ENCODE measurements at places on chromosomes 1 and 21. TPM values are rescaled to one million over a fixed set of nuclear protein-coding genes. Genes with fewer than 3 reads are reported as not detected.
A peak's percentile ranks its signal among the peaks of the same experiment; 100 is the strongest.

GRCh38 chr21:40421121-40421520 lies 425.8 kb downstream of the DSCAM start:
- H3K27ac ChIP-seq: no peak overlapping the region
- no peak overlapping the region for H3K4me3 ChIP-seq
- H3K36me3 ChIP-seq: no peaks in the 10 kb centered on the region
- no peaks in the 10 kb centered on the region for H3K4me1 ChIP-seq
- peak; percentile 1 for DNase-seq

DNA sequence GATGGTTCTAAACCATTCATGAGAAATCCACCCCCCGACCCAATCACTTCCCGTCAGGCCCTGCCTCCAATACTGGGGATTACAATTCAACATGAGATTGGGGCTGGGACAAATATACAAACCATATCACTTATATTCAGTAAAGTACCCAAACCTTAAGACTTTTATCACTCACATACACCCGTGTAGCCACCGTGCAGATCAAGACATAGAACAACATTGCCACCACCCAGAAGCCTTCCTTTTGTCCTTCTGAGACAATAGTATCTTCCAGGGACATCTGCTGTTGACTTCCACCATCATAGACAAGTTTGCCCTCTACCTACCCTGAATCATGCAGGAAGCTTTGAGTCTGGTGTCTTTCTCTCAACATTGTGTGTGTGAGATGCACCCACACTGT lies 37.5 kb downstream of the CLIC6 start:
- no peaks in the 10 kb centered on the region for H3K36me3 ChIP-seq
- no peak overlapping the region for H3K27ac ChIP-seq
- peaks cover 22% of the 10 kb centered on the region for H3K4me1 ChIP-seq

DNA sequence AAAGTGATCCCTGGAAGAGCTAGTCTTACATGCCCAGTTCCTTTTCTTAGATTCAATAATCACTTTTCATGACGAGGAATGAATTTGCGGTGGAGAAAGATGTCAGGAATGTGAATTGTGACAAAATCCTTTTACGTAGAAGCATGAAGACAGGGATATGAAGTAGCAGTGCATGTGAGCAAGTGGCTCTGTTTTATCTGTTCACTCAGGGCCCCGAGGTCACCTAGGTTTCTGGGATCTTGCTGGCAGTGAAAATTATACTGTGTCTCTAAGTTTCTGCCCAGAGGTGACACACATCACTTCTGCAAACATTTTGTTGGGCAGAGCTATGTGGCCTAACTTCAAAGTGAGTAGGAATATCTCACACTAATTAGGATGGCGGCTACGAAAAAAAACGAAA lies 79.3 kb downstream of the USP25 start:
- no peaks in the 10 kb centered on the region for H3K27me3 ChIP-seq
- peak overlapping the region; percentile 76 for H3K27ac ChIP-seq

Gene NUCKS1
- total RNA-seq: 605 TPM

GRCh38 chr1:154219541-154219940 lies 1.2 kb upstream of the UBAP2L start:
- peak; percentile 41 for DNase-seq
- peaks cover 49% of the 10 kb centered on the region for H3K4me1 ChIP-seq
- H3K36me3 ChIP-seq: peaks cover 55% of the 10 kb centered on the region
- no peaks in the 10 kb centered on the region for H3K27me3 ChIP-seq
- peak overlapping the region; percentile 92 for H3K4me3 ChIP-seq
- peak overlapping the region; percentile 99 for H3K27ac ChIP-seq

Gene EFNA4
- 7.4 TPM for total RNA-seq

DNA sequence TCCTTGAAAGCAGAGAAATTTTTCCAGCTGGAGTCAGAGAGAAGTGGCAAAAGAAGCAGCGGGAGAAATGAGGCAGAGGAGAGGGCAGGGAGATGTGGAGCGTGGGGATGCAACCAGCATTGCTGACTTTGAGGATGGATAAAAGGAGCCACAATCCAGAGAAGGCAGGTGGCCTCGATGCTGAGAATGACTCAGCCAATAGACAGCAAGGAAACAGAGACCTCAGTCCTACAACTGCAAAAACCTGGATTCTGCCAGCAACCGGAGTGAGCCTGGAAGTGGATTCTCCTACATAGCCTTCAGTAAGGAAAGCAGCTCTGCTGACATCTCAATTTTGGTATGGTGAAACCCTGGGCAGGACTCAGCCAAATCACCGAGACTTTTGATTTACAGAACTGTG lies 128.9 kb upstream of the ATP1B1 start:
- no peaks in the 10 kb centered on the region for H3K36me3 ChIP-seq
- H3K27ac ChIP-seq: no peak overlapping the region
- H3K4me1 ChIP-seq: no peaks in the 10 kb centered on the region
- no peaks in the 10 kb centered on the region for H3K27me3 ChIP-seq

- H3K27me3 ChIP-seq: no peaks in the 10 kb centered on the region
- peaks cover 56% of the 10 kb centered on the region for H3K4me1 ChIP-seq
- DNase-seq: no peak
- H3K27ac ChIP-seq: no peak overlapping the region
- no peaks in the 10 kb centered on the region for H3K36me3 ChIP-seq
Measured at GRCh38 chr1:13754510-13755103, 54.6 kb downstream of the PRDM2 start.

DNA sequence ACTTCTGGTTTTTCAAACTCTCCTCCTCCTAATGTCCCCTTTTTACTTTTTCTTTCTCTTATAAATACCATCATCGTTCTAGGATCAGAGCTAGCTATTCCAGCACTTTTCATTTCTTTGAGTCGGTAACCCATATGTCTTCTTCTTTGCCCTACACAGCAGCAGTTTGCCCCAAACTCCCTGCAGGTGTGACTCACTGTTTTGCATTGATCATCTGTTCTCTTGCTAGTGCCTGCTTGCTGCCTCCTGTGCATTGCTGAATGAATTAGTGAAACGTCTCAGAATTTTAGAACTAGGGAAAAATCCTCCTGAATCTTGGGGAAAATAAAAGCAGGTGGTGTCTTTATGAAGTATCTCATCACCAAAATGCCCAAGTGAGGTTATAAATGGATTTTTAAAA lies 21.7 kb downstream of the KCNK2 start:
- no peaks in the 10 kb centered on the region for H3K36me3 ChIP-seq
- H3K4me3 ChIP-seq: no peak overlapping the region
- no peaks in the 10 kb centered on the region for H3K27me3 ChIP-seq
- peak; percentile 54 for DNase-seq
- H3K27ac ChIP-seq: peak overlapping the region; percentile 34

- peaks cover 8% of the 10 kb centered on the region for H3K27me3 ChIP-seq
- no peak overlapping the region for H3K27ac ChIP-seq
- DNase-seq: no peak
- H3K36me3 ChIP-seq: no peaks in the 10 kb centered on the region
- peaks cover 17% of the 10 kb centered on the region for H3K4me1 ChIP-seq
- H3K4me3 ChIP-seq: no peak overlapping the region
Measured at GRCh38 chr1:3557366-3557765, 53.9 kb downstream of the MEGF6 start.

Gene TEDDM1
- not detected for total RNA-seq

DNA sequence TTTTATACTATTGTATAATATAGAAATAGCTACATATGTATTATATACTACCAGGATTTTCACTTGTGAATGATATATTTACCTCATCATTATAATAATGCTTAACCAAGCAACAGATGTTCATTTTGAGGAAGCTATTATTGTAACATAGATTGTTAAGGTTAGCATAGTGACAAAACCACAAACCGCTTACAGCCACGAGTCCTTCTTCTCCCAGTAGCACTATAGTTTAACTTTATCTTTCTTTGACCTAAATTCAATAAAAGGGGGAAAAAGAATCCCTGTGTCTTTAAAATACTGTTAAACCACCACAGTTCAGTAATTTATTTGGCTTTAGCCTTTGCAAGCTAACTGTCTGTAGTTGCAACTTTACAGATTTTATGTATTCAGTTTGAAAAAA lies 1039.4 kb upstream of the B3GALT2 start:
- no peak overlapping the region for H3K4me3 ChIP-seq
- H3K4me1 ChIP-seq: no peaks in the 10 kb centered on the region
- no peak overlapping the region for H3K27ac ChIP-seq

Gene UMODL1
- not detected for total RNA-seq

GRCh38 chr1:234699795-234700665 lies 90.1 kb upstream of the IRF2BP2 start:
- H3K4me3 ChIP-seq: no peak overlapping the region
- no peaks in the 10 kb centered on the region for H3K4me1 ChIP-seq
- H3K27me3 ChIP-seq: no peaks in the 10 kb centered on the region
- no peak overlapping the region for H3K27ac ChIP-seq
- no peaks in the 10 kb centered on the region for H3K36me3 ChIP-seq

Gene SERTAD4
- not detected for total RNA-seq

GRCh38 chr1:81242103-81242502 lies 558.6 kb upstream of the ADGRL2 start:
- no peaks in the 10 kb centered on the region for H3K27me3 ChIP-seq
- no peak overlapping the region for H3K27ac ChIP-seq
- H3K4me1 ChIP-seq: peaks cover 7% of the 10 kb centered on the region
- DNase-seq: no peak
- no peaks in the 10 kb centered on the region for H3K36me3 ChIP-seq
- no peak overlapping the region for H3K4me3 ChIP-seq

DNA sequence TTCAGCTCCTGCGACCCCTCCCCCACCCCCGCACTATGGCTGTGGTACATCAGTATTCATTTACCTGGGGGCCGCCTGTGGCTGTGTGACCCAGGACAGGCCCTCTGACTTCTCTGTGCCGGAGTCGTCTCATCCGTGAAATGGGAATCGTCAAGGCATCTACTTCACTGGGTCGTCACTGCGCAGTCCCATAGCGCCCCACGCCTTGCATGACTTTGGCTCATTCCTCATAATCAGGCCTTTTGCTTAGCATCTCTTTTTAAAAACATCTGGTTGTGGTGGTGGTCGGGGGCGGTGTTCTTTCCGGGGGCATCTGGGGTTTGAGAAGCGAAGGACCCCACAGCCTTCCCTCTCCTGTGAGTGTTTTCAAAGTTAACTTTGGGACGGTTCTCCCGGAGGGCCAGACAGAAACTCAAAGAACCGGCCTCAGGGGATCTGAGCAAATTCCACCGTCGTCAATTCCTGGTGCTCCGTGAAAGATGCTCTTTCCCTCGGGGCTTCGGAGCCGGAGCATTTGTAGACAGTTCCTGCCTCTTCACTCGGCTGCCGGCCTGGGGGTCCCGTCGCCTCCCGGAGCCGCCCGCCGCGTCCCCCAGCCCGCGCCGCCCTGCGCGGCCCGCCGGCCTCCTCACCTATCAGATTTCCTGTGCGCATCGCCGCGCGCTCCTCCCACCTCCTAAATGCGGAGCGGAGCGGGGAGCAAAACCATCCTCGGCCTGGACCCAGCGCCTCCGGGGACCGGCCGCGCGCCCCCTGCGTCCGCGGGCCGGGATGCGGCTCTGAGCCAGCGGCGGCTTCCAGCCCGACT lies at the start of gene B3GALT5:
TSS of gene B3GALT5 (plus strand) at position 708 of the 808 bp plus-strand sequence. CDS start 47,620 bp downstream, outside the sequence.
- H3K36me3 ChIP-seq: no peaks in the 10 kb centered on the region
- H3K4me1 ChIP-seq: peaks cover 5% of the 10 kb centered on the region
- no peak for DNase-seq
- H3K27me3 ChIP-seq: no peaks in the 10 kb centered on the region
- peak within 1 kb of the TSS; percentile 12 for H3K4me3 ChIP-seq

- no peak overlapping the region for H3K4me3 ChIP-seq
- peaks cover 99% of the 10 kb centered on the region for H3K36me3 ChIP-seq
- peaks cover 6% of the 10 kb centered on the region for H3K4me1 ChIP-seq
- DNase-seq: no peak
- no peaks in the 10 kb centered on the region for H3K27me3 ChIP-seq
Measured at GRCh38 chr1:229457436-229457835, 23.5 kb upstream of the ACTA1 start.

DNA sequence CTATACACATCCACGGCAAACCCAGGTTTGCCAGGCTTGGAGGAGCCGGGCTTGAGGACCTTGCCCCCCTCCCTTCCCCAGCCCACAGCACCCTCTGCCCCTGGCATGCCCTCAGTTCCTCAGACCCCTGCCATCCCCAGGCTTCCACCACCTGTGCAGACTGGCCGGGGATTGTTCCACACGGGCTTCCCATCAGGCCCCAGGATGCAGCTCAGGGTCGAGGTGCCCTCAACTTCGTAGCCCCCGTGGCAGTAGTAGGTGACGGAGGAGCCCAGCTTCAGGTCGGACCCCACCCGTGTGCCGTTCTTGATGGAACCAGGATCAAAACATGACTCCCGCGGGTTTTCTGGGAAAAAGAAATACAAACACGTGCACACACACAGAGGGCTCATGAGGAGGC lies 163.8 kb downstream of the ZSCAN20 start:
- peaks cover 45% of the 10 kb centered on the region for H3K27me3 ChIP-seq
- no peak overlapping the region for H3K4me3 ChIP-seq
- H3K4me1 ChIP-seq: peaks cover 6% of the 10 kb centered on the region
- H3K27ac ChIP-seq: no peak overlapping the region
- no peaks in the 10 kb centered on the region for H3K36me3 ChIP-seq
- DNase-seq: no peak

DNA sequence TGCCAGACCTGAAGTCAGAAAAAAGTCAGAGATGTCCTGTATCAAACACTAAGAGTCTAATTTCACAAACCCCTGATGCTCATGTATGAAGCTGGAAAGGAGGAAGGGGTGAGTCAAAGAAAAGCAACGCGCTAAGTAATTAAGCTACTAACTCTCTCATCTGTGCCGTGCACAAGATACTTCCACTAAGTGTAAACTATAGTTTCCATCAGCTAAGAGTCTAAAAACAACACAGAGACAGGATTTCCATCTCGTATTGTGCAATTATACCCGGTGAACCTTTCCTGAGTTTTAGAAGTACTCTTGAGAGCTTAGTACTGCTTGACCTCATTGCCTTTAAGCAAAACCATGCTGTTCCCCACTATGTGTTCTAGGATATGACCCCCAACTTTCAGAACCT lies 19.0 kb downstream of the DNALI1 start:
- H3K36me3 ChIP-seq: peaks cover 88% of the 10 kb centered on the region
- DNase-seq: no peak
- no peaks in the 10 kb centered on the region for H3K4me1 ChIP-seq
- H3K27me3 ChIP-seq: no peaks in the 10 kb centered on the region

DNA sequence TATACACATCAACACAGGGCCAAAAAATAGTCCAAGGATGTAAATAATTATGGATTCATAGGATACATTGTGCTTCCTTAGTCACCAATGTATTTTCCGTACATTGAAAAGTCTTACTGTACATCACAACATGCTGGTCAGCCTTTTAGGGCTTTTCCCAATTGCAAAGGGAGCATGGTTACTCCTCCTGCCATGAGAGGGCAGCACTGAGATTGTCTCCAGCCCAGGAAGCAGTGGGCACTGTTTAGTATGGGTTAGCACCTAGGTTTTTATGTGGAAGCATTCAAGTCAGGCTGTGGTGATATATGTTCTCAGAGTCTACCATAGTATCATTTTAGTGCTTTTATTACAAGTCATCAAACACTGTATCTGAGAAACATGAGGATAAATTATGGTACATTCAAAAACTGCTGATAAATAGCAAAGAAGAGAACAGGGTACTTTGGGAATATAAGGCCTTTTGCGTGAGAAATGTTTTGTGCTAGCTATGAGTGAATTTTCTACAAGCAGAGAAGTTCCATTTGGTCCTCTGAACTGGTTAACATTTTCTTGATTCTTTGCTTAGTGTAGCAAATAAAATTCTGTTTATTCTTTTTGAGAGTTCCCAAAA lies 34.0 kb downstream of the ST6GALNAC5 start:
- no peaks in the 10 kb centered on the region for H3K4me1 ChIP-seq
- H3K27me3 ChIP-seq: no peaks in the 10 kb centered on the region
- H3K27ac ChIP-seq: no peak overlapping the region
- DNase-seq: peak; percentile 69
- H3K36me3 ChIP-seq: no peaks in the 10 kb centered on the region

- H3K27me3 ChIP-seq: no peaks in the 10 kb centered on the region
- DNase-seq: no peak
- H3K4me1 ChIP-seq: peaks cover 75% of the 10 kb centered on the region
- H3K4me3 ChIP-seq: no peak overlapping the region
- H3K36me3 ChIP-seq: peaks cover 15% of the 10 kb centered on the region
Measured at GRCh38 chr1:234616644-234617043, 6.7 kb upstream of the IRF2BP2 start.

Data from MCF 10A (cell line).